A172 (cell line): ENCODE measurements at places on chromosomes 5 and 9.

DNA sequence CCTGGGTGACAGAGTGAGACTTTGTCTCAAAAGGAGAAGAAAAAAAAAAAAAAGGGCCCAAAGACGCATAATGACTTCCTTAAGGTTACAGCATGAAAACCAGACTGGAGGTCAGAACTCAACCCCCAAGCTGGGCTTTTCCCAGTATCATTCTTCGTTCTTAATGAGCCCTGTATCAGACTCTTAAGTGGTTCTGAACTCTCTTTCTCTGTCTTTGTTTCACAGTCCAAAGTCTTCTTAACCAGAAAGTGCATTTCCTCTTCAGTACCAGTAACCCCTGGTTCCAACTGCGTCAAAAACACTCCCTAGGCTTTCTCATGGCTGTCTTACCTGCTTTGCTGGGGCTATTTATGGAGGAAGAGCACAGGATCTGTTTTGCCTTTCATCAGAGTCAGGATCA, 38.4 kb upstream of the SHB start:
- no peak for DNase-seq

GRCh38 chr9:106577121-106577520, 285.8 kb upstream of the ZNF462 start:
- DNase-seq = no peak

DNA sequence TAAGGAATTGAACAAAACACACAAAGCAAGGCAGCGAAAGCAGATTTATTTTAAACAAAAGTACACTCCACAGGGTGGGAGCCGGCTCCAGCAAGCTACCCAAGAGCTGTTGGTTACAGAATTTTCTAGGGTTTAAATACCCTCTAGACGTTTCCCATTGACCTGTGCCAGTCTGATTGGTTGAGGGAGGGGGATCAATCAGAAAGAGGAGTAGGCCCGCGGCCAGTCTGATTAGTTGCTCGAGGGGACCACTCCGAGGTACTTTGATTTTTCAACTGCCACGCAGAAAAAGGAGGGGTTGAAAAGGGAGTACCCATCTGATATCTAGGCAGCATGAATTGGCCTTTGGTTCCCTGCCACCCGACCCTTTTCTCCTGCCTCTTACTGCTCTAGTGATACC, 998 bp downstream of the SRP19 start:
- no peak for DNase-seq

DNA sequence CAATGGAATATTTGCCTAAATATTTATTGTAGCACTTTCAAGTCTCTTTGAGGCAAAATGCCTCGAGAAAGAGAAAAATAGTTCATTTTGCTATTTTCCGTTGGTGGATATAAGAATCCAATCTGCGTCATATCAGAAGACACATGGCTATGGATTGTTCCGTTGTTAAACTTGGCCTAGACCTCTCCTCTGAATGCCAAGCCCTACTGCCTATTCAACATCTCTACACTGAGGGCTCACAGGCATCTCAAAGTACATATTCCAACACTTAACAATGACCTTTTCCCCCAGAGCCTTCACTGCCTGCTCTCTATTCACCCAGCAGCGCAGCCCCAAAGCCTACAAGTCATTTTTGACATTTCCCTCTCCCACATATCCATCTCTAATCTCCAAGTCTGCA, 350.1 kb downstream of the GLIS3 start:
- no peak for DNase-seq

DNA sequence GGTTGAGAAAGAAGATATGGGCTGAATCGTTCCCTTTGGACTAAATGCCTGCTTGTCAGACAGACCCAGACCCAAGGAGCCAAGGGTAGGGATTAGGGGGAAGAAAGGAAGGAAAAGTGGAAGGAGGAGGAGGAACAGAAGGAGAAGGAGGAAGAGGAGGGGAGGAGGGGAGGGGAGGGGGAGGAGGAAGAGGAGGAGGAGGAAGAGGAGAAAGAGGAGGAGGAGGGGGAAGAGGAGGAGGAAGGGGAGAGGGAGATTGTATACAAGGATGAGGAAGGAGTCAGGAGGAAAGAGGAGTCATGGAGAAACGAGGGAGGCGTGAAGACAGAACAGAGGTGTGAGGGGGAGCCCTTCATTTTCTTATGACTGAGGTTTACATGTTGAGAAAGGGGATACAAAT, 46.9 kb upstream of the DNAH5 start:
- no peak for DNase-seq

DNA sequence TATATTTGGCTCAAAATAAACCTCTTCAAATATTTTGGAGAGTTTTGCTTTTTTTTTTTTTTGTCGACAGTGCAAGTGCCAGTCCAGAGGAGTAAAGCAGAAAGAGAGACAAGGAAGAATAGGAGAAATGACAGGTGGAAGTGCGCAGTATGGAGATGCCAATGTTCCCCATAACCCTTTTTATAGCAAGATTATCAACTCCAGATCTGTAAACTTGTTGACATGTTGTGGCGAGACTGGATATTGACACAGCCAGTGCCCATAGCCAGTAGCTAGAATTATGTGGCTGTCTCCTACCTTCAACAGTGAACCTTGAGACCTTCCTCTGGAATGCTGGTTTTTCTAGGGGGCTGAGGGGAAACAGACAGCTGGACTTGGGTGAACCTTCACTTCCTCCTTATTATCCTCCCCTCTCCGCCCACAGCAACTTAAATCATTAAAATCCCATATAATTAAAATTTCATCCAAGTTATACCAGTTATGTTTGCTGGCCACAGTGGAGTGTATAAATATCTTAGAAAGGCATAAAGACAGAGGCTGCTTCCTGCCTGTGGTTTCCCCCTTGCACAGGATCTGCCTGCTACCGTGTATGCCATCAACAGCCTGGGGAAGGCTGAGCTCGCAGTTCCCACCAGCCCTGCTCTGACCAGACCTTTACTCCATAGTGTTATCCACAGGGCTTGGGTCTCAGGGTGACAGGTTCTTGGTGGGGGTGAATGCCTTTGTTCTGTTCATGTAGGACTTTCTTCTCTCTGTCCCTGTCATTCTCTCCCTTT, 112.3 kb upstream of the ANKH start:
- DNase-seq = no peak

DNA sequence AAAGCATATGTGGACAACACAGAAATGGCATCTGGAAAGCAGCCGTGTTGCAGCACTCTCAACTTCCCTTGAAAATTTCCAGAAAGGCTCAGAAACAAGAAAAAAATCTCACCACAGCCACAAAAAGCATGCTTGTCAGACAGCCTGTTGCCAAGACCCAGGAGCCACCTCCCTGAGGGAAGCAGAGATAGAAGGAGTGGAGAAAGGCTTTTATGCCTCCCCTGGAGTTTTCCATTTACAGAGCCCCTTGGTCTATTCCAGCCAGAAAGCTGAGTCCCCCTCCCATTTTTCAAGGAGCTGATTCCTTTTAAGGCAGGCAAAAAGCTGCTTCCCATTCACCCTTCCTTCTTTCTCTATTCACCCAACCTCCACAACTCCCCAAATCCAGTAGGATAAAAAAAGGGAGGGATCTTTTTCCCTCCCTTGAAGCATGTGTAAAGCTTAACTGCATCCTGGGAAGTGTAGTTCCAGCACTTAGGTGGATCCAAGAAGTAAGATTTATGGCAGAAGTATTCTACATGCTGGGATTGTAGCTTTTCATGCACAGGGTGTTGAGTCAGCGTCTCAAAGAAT, 37.1 kb upstream of the PALM2AKAP2 start:
- DNase-seq = no peak

GRCh38 chr5:54997081-54997480, 11.7 kb upstream of the ESM1 start:
- DNase-seq = no peak

DNA sequence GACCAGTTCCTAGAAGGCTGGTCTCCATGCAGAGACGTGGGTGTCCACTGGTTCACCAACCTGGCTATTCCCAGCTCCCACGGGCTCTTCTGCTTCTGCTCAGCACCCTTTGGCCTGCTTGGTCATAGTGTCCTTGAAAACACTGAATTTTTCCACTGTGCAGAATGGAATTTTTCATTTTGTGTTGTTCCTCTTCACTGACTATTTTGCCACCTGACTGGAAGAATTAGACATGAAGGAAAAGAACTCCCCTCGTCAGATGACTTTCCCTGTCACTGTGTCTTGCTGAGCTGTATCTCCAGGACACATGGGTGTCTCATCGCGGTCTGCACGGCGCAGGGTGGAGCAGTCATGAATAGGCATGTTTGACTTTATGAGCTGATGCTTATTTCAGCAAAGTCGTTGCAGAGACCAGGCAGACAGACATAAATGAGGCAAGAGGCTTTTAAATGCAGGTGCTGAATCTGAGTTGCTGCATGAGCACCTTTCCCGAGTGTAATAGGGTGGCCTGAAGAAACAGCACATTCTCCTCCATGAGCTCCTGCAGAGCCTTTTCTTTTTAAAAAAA, 50.2 kb upstream of the SEMA4D start:
- DNase-seq = no peak

GRCh38 chr5:108728566-108729241, 19.0 kb upstream of the FER start:
- DNase-seq = no peak

- DNase-seq = no peak
These were observed 1.5 kb downstream of the KIF12 start for GRCh38 chr9:114097613-114098020.

- DNase-seq = no peak
These were observed 4.6 kb downstream of the ENHO start for GRCh38 chr9:34518110-34518616.

GRCh38 chr5:88727705-88728313, 155.2 kb downstream of the MEF2C start:
- no peak for DNase-seq

- no peak for DNase-seq
These were observed 187.7 kb downstream of the DENND1A start for GRCh38 chr9:123742009-123742767.

DNA sequence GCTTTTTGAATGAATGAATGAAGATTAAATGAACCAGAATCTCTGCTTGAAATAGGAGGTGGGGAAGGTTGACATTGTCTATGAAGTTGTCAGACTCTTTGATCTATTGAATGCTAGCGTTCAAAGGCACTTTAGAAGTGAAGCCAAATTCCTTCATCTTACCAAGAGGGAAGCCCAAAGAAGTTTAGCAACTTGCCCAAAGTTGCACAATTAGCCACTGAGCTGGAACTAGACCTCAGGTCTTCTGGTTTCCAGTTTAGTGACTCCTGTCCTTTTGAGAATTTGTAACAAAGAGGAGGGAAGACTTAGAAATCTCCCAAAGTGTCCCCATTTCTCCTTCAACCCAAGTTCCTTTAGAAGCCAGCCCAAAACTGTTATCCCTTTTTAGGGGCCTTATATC, 20.7 kb upstream of the SLC1A3 start:
- DNase-seq = no peak

DNA sequence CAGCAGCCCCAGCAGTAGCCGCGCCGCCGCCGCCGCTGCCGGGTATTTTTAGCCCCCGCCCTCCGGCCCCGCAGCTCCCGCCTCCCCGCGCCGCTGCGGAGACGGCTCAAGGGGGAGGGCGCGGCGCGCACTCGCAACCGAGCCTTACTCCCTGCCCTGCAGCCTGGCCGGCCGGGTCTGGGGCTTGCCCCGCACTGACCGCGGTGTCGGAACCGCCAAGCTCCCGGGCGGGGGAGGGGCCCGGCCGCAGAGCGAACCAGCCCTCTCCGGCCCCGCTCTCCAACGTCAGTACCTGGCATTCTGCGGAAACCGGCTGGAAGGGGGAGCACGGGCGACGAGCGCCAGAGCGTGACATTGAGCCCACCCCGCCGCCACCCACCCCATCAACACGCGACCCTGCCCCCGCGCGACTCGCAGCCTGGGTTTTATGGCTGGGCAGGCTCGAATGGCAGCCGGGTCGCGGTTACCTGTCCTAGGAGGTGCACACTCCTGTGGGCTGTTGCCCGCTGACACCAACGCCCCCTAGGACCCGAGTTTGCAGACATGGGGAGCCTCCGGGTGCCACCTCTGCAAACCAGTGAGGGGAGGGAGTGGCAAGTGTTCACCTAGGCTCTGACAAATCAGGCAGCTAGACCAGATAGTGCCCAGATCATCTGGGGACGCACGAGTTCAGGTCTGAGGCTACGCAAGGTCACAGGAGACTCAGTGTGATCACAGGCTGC, at the start of gene ACSL6:
ACSL6 (minus strand) TSS at position 37 of the 722 bp plus-strand sequence. CDS start 105 bp downstream, outside the sequence.
- DNase-seq = no peak

- DNase-seq = no peak
These were observed 237.1 kb upstream of the TLE4 start for GRCh38 chr9:79334711-79335110.

- DNase-seq = no peak
These were observed 27.7 kb downstream of the ARHGEF37 start for GRCh38 chr5:149608936-149609545.

DNA sequence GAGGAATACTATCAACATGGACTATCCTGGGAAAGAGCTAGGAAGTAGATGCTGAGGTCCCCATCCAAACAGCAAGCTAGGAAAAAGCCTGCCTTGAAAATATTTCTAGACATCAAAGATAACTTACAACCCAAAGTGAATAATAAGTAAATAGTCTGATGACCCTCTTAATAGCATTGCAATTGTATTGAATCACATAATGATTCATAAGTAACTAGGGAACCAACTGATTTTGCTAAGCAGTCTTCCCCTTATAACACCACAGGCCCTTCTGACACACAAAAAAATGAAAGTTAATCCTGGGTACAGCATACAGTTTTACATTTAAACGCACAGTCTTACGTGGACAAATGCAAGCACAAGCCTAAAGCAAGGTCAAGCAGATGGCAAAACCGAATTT, 199.3 kb downstream of the RFK start:
- DNase-seq = no peak

DNA sequence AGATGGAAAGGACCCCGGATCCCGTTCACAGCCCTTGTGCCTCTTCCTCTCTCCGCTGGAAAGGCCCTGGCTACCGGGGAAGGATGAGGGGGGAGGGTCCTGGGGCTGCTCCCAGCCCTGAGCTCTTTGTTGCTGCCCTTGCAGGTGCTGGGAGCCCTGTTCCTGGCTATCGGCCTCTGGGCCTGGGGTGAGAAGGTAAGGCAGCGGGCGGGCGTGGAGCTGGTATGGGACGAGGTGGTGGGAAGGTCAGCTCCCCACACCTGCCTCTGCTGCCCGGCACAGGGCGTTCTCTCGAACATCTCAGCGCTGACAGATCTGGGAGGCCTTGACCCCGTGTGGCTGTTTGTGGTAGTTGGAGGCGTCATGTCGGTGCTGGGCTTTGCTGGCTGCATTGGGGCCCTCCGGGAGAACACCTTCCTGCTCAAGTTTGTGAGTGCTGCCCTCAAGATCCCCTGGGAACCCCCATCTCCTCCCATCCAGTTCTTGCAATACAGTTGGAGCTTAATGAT, 4.2 kb downstream of the TSPAN17 start:
- no peak for DNase-seq

DNA sequence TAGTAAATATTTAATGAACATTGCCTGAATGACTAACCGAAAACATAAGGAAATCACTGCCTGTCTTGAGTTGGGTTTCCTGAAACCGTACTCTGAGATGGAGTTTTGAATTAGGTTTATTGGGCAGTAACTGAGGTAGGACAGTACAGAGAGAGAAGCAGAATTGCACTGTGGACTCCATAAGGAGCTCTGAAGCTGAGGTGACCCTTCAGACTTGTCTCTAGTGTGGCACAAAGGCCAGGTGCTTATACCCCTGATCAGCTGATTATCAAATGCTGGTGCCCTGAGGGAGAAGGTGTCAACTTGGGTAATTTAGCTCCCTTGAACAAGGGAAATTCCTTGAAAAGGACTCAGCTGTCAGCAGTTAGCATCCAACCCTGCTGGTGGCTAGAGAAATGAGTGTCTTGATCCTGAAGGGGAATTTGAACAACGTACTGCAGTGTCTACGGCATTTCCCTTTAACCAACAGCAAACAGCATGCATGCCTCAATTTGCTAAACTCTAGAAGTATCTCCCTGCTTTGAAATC, 135.0 kb upstream of the SMARCA2 start:
- DNase-seq = no peak
